ENCODE measurements at places on chromosomes 6 and 20. TPM values are rescaled to one million over a fixed set of nuclear protein-coding genes. Genes with fewer than 3 reads are reported as not detected.
A peak's percentile ranks its signal among the peaks of the same experiment; 100 is the strongest.

- DNase-seq: peak; percentile 42
These were observed 287.0 kb downstream of the CDC5L start for GRCh38 chr6:44674226-44675155.

DNA sequence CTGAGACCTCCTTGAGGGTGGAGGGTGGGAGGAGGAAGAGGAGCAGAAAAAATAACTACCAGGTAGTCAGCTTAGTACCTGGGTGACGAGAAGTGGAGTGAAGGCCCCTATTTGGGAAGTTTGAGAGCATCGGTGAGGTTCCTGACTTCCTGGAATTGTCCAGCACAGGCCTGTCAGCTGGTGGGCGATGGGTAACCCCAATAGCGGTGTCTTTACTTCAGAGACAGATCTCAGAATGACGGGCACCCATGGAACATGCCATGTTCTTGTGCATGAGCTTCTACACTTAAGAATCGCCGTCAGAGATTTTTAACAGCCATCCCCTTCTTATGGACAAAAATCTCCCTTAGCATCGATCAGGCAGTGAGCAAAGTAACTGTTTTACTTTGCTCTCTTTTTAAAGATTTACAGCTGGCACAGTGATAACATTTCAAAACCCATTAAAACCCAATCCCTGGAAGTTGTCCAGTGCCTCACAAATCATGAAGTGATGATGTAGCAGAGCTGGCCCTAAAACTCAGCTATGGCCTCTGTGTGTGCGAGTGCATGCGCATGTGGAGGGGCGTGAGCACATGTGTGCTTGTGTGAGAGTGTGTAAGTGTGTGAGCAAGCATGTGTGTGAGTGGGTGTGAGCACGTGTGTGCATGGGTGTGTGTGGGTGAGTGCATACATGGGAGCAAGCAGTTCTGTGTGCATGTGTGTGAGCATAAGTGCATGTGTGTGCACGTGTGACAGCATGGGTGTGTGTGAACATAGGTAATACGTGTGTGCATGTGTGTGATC, 85.2 kb downstream of the DLL1 start:
- DNase-seq: no peak

- DNase-seq: no peak
These were observed 31.0 kb upstream of the PCMTD2 start for GRCh38 chr20:64224351-64225170.

ESR1 gene
- total RNA-seq: 16.5 TPM

- no peak for DNase-seq
These were observed 586 bp upstream of the NUP153 start for GRCh38 chr6:17707371-17707651.

- no peak for DNase-seq
These were observed 165.4 kb upstream of the CITED2 start for GRCh38 chr6:139539852-139540251.

DNA sequence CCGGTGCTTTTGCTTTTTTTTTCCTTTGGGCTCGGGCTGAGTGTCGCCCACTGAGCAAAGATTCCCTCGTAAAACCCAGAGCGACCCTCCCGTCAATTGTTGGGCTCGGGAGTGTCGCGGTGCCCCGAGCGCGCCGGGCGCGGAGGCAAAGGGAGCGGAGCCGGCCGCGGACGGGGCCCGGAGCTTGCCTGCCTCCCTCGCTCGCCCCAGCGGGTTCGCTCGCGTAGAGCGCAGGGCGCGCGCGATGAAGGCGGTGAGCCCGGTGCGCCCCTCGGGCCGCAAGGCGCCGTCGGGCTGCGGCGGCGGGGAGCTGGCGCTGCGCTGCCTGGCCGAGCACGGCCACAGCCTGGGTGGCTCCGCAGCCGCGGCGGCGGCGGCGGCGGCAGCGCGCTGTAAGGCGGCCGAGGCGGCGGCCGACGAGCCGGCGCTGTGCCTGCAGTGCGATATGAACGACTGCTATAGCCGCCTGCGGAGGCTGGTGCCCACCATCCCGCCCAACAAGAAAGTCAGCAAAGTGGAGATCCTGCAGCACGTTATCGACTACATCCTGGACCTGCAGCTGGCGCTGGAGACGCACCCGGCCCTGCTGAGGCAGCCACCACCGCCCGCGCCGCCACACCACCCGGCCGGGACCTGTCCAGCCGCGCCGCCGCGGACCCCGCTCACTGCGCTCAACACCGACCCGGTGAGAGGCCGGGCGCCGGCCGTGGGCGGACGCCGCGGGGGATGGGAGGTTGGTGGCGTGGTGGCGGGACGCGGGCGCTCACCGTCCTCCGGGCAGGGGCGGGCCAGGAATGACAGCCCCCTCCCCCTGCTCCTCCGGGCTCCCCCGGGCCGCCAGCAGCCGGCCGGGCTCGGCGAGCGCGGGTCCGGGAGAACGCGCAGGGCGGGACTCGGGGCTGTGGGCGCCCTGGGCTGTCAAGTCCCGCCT, 606 bp downstream of the ID4 start:
- DNase-seq: peak; percentile 68

IMPG1 gene
- not detected for total RNA-seq

GRCh38 chr6:37459981-37460800, 27.2 kb downstream of the CMTR1 start:
- no peak for DNase-seq

GTSF1L gene
- total RNA-seq: not detected

- DNase-seq: no peak
These were observed 41.9 kb downstream of the TRAM2 start for GRCh38 chr6:52534966-52535390.

DNA sequence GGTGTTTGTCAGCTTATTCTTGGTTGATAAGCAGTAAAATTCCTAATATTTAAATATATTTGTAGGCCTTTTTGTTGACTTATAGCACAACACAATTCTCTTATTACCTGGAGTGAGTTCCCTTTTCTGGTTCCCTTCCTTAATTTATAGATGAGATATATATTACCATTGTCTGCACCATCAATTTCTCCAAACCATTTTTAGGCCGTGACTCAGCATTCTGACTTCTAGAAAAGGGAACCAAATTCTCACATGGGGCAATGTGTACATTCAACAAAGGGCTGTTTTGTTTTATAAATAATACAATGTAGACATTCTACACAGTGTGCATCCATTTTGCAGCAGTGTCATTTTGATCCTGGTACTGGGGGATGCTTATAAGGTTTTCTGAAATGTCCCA, 52.8 kb downstream of the NCOA7 start:
- DNase-seq: no peak

GRCh38 chr6:103273048-103273447, 1586.7 kb downstream of the HACE1 start:
- no peak for DNase-seq

ROS1 gene
- 0.04 TPM for total RNA-seq

DNA sequence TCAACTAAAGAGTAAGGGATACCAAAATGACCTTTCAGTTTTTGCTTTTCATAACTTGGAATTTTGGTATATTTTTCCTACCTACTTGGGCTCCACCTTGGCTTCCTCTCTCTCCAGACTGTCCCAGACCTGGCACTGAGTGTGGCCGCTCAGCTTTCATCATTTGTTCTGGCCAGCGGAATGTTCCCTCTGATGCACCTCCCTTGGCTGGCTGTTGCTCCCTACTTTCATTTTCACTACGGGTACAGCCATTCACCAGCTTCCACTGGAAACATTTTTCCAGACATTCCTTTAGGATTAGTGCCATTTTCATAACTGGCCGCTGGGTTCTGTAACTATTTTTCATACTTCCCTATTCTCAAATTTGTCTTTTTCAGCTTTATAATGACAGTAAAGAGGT, 487.4 kb downstream of the TENT5A start:
- DNase-seq: peak; percentile 47

EPPIN gene
- not detected for total RNA-seq

DNA sequence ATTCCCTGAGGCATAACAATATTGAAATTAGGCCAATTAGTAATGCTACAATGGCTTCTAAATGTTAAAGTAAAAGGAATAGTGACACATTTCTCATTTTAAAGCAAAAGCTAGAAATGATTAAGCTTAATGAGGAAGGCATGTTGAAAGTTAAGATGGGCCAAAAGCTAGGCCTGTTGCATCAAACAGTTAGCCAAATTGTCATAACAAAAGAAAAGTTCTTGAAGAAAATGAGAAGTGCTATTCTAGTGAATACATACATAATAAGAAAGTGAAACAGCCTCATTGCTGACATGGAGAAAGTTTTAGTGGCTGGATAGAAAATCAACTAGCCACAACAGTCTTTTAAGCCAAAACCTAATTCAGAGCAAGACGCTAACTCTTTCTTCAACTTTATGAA, 12.9 kb downstream of the OR2A4 start:
- DNase-seq: no peak

SLC12A5 gene
- total RNA-seq: 3.9 TPM

DNA sequence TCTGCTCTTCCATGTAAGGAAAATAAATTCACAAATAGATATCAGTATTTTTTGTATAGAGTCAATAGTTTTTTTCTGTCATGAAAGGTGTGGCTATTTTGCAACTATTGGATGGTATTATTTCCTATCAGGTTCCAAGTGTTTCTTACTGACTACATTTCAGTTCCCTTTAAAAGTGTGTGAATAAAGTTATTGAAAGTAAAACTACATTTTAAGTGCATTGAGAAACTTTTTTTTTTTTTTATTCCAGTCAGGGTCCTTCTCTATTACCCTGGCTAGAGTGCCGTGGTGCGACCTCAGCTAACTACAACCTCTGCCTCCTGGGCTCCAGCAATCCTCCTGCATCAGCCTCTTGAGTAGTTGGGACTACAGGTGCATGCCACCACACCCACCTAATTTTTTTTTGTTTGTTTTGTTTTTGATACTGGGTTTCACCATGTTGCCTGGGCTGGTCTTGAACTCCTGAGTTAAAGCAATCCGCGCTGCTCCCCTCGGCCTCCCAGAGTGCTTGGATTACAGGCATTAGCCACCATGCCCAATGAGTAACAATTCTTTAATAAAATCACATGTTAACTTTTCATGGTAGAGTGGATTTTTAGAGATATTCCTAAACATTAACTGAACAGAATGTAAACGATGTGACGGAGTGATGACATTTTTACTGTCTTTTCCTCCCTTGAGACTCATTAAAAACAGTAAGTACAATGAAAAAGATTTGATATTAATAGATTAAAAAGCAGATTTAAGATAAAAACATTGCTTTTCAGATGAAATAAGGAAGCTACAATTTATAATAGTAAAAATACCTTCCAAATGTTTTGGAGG, 69.7 kb upstream of the ADGRF4 start:
- DNase-seq: no peak

HUS1B gene
- total RNA-seq: 2.0 TPM

DNA sequence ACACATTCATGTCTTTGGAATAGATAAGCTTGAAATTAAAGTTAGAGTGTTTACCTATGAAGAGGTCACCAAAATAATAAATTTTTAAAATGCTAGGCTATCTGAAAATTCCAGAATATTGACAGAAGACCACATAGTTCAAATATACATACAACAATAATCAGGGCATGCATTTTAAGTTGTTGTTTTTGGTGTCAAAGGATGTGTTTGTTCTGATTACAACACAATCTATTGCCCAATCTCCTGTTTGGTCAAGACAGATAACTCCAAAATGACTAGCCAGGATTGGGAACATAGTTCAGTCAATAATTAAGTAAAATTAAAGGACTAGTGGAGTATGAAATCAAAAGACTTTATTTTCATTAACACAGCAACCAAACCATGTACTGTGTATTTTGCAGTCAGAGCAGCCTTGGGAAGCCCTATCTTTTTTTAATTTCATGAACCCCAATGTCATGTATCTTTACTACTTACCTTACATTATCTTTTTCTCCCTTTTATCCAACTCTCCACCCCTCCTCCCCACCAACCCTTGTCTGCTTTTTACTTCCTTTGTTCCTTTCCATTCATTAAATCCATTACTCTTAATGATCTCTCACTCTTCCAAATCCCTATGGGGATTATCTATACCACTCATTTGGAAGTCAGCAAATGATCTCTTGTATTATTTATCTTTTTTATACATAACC, 111.2 kb downstream of the CDK19 start:
- no peak for DNase-seq

SLC22A23 gene
- 10.3 TPM for total RNA-seq

DNA sequence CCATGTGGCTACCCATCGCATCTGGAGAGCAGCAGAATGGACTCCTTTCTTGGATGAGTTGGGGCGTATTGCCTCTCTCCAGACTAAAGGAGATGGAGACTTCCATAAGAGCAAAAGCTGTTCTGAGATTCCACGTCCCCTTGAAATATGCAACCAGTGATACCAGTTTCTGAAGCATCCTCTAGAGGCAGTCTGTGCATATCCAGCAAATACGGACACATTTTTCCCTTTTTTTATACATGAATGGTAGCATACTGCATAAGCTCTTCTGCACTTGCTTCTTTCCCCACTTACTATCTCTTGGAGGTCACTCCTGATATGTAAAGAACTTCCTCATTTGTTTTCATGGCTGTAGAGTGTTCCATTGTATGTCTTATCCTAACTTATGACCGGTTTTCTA, 34.6 kb downstream of the TAF8 start:
- DNase-seq: no peak

ZNF334 gene
- total RNA-seq: 9.0 TPM

SYS1 gene
- 24.0 TPM for total RNA-seq

PTCRA gene
- 0.40 TPM for total RNA-seq

CD40 gene
- total RNA-seq: 25.1 TPM

OR2B6 gene
- not detected for total RNA-seq

COQ3 gene
- total RNA-seq: 5.3 TPM

- DNase-seq: no peak
These were observed 233.0 kb downstream of the GMPR start for GRCh38 chr6:16471222-16471909.

GRCh38 chr20:62924442-62925075, 1.7 kb downstream of the DIDO1 start:
- DNase-seq: no peak

GRM1 gene
- total RNA-seq: 0.45 TPM

DNA sequence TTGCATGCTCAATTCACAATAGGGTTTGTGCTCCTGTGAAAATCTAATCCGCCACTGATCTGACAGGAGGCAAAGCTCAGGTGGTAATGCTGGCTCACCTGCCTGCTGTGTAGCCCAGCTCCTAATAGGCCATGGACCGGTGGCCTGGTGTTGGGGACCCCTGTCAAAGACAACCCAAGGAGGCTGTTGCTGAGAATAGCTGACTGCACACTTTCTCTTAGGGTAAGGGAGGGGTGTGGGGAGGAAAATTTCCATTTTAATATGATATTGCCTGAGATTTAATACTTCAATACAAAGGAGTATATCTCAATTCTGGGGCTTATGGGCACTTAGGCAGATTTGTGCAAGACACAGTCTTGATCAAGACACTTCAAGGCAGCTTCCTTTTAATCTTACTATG, 105.8 kb downstream of the ALDH8A1 start:
- DNase-seq: no peak

Measured in sciatic nerve (tissue), 2 donors.